AG04450 (cell line): ENCODE measurements at places on chromosomes 5 and 9.

GRCh38 chr5:134132372-134133187 is 18.1 kb downstream of the TCF7 start:
- no peak for DNase-seq

GRCh38 chr5:131386124-131386523 is 122.3 kb downstream of the CDC42SE2 start:
- DNase-seq: no peak

- no peak for DNase-seq
These were observed 190.7 kb upstream of the TAS2R1 start for GRCh38 chr5:9820691-9821449.

GRCh38 chr5:58322453-58322852 is 137.4 kb downstream of the PLK2 start:
- no peak for DNase-seq

DNA sequence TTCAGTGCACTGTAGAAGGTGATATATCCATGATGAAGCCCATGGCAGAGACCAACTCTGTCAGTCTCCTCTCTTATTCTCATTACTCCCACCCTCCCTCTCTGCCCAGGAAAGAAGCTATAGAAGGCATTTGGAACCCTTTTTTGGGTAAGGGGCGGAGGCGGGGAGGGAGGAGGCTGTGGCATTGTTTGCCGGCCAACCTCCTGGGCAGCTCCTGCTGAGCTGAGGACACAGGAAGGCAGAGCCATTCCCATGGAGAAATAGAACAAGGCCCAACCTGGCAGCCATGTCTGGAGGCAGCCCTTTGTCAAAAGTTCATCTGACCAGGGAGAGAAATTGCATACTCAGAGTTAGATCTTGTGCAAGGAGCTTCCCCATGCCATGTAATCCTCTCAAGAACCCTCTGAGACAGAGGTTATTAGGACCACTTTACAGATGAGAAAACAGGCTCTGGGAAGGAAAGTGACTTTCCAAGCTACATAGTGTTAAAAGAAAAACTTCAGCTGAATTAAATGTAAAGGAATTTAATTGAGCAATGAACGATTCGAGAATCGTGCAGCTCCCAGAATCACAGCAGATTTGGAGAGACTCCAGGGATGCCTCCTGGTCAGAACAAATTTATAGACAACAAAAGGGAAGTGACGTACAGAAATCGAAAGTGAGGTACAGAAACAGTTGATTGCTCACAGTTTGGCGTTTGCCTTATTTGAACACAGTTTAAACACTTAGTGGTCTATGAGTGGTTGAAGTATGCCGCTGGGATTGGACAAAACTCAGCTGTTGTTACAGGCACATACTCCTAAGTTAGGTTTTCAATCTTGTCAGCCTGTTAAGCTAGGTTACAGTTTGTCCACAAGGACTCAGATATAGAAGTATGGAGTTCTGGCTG is 158.6 kb downstream of the MELK start:
- peak; percentile 54 for DNase-seq

DNA sequence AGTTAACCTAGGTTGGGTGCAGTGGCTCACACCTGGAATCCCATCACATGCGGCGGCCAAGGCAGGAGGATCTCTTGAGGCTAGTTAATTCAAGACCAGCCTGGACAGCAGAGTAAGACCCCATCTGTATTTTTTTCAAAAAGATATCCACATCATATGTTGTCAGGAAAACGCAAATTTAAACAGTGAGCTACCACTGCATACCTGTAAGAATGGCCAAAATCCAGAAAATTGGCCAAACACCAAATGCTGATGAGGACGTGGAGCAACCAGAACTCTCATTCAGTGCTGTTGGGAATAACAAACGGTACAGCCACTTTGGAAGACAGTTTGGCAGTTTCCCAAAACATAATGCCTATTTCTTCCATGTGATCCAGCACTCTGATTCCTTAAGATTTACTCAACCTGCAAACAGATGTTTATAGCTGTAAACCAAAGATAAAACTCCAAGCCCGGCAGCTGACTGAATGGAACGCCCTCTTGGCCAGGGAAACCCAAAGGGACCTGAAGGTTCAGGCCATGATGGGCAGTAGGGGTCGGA is 12.4 kb downstream of the CEL start:
- DNase-seq: peak; percentile 18

- no peak for DNase-seq
These were observed 2229.2 kb upstream of the C9orf72 start for GRCh38 chr9:29802454-29802853.

GRCh38 chr9:2132484-2133082 is 117.4 kb downstream of the SMARCA2 start:
- no peak for DNase-seq

- DNase-seq: no peak
These were observed 210.2 kb downstream of the TSSK1B start for GRCh38 chr5:113224605-113225065.

GRCh38 chr9:81631218-81631745 is 58.1 kb downstream of the TLE1 start:
- no peak for DNase-seq
